Caco-2 (cell line): ENCODE measurements at places on chromosomes 4 and X. TPM values are rescaled to one million over a fixed set of nuclear protein-coding genes. Genes with fewer than 3 reads are reported as not detected.
A peak's percentile ranks its signal among the peaks of the same experiment; 100 is the strongest.

GRCh38 chr4:70443329-70443728 lies 28.7 kb upstream of the MUC7 start:
- no peak for DNase-seq

The DRD5 gene
- not detected in 2 replicates for total RNA-seq

- no peak for DNase-seq
Measured at GRCh38 chr4:122539861-122540465, 80.9 kb downstream of the IL21 start.

DNA sequence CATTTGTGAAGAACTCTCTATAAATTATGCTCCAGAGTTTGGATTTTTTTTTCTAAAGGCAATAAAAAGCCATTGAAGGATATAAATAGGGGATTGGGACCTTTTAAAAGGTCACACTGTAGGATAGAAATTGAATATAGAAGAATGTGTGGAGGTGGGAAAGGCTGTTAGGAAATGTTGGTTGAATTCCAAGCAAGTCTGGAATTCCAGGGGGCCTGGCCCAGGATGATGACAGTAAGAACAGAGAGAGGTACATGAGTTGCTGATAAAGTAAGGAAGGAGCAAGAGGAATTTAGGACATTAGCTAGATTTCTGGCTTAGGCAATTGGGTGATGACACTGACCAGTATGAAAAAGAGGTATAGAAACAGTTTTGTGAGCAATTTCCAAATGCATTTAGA lies 95.4 kb upstream of the USP38 start:
- DNase-seq: peak; percentile 78

DNA sequence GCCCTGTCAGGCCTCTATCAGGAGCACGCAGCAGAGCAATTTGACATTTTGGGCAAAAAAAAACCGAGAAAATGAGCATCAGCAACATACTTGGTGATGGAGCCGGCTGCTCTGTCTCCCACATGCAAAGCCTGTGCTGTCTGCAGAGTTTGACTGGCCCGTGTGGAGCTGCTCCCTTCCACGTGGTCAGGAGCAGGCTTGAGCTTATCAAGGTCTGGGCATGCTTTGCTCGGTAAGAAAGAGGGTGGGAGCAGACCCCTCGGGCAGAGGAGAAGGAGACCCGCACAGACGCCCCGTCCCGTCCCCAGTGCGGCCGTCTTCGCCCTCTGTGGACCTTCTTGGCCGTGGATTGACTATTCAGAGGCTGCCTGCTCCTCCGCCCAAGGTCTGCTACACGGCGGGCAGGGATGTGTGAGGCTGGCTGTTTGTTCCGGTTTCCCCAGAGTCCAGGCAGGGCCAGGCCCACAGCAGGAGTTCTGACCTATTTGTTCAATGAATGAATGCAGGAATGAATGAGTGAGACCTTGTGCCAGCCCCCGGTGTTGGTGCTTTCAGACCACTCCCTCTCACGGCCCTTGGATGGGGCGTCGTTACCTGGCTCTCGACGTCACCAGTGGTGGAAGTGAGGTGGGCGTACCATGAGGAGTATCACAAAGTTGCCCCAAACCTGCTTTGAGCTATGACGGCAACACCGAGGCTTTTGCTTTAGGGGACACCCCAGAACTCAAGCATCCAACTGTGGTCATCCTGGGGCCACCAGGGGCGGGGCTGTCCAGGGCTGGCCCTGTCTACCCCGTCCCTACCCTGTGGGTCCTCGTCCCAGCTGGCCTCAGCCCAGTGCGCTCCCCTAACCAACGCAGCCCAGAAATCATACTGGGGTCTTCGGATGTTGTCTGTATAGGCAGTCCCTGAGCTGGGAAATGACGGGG lies 54.7 kb upstream of the ADRA2C start:
- no peak for DNase-seq

DNA sequence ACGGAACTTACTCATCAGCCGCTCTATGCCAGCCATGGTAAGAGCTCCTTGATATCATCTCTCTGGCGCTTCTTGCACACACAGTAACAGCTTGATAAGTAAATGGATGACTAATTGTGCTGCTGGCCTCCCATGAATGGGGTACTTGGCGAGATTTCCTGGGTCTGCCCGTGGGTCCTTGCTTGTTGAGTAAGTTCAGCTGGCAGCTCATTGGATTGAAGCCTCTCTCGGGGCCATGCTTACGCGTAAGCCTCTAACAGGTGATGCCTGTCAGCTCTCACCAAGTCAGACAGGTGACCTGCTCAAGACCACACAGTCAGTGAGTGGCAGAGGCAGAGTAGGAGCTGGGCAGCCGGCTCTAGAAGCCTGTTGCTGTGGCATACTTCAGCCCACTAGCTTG lies 7.7 kb downstream of the NSG1 start:
- DNase-seq: no peak

The MPP1 gene
- total RNA-seq: 26.6 and 27.0 TPM in 2 replicates

DNA sequence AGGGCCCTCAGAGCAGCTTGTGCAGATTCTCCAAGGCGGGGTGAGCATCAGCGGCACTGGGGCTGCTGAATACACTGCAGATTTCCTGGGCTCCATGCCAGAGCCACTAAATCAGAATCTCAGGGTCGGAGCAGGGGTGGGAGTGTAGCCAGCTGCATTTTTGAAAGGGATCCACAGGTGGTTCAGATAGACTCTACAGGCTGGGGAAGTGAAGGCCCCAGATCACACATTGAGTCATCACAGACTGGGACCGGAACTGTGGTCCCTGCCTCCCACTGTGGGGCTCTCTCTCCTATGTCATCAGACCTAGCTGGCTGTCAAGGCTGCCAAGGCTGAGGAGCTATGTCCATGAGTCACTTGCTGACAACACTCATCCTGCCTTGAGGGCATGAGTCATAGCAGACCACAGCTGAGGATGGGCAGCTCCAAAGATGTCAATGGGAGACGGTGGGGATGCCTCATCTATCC lies 162.3 kb upstream of the MAMLD1 start:
- no peak for DNase-seq

- no peak for DNase-seq
Measured at GRCh38 chr4:182126603-182127002, 116.6 kb upstream of the TENM3 start.

The EXOC1L gene
- total RNA-seq: not detected in 2 replicates

- no peak for DNase-seq
Measured at GRCh38 chrX:28278726-28279125, 297.5 kb upstream of the DCAF8L1 start.

The CDKL2 gene
- 1.5 and 1.9 TPM in 2 replicates for total RNA-seq

DNA sequence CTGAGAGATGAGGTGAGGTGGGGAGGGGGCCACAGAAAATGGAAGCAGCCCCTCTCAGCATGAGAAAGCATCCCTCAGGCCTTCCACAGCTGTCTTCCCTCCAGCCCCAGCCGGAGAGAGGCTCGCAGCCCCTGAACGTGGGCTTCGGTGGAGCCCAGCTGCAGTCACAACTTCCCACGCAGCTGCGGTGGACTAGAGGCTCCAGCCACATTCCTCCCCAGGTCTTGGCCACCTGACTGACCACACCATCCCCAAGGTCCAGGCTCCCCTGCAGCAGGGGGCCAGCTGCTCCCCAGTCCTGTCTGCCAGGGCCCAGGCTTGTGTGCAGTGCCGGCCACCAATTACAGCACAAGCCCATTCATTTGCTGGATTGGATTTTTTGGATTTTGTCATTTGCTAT lies 212.3 kb upstream of the BCOR start:
- DNase-seq: no peak

DNA sequence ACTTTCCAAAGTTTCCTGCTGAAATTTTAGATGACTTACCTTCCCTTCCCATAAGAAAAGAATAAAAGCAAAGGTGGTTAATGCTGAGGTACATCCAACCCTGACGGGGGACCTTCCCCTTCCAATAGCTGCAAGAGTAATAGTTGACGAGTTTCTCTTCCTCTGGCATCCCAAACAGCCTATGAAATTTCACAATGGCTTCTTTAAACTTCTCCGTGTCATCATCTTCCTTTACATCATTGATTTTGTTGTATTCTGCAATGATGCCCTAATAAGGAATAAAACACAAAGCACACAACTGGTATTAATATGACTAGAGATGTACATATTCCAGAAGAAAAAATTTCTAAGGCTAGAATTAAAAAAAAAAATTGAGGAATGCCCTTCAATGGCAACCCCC lies 76.6 kb downstream of the TBC1D9 start:
- DNase-seq: no peak

GRCh38 chrX:132093239-132093860 lies 34.5 kb downstream of the FRMD7 start:
- DNase-seq: no peak

The STEEP1 gene
- 22.7 and 29.2 TPM in 2 replicates for total RNA-seq

- no peak for DNase-seq
Measured at GRCh38 chrX:85031505-85031904, 27.8 kb downstream of the APOOL start.

DNA sequence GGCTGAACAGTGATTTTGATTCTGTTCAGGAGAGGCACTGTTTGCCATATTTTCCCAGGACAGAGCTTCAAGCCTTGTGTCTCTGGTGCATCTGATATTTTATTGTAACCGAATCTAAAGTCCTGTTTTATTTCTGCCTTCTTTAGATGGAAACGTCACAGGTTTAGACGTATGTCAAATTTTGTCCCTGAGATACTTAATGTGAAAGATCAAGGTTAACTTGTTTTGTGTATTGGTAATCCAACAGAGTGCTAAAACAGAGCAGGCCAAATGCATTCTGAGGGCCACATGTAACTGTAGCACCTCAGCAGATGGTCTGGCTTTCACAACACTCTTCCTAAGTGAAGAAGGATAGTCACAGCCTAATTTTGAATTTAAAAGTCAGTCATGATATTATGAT lies at the start of gene GNRHR:
TSS of gene GNRHR (minus strand) at position 101 of the 400 bp plus-strand sequence. CDS start at position 48, 53 bp downstream.
- DNase-seq: no peak

DNA sequence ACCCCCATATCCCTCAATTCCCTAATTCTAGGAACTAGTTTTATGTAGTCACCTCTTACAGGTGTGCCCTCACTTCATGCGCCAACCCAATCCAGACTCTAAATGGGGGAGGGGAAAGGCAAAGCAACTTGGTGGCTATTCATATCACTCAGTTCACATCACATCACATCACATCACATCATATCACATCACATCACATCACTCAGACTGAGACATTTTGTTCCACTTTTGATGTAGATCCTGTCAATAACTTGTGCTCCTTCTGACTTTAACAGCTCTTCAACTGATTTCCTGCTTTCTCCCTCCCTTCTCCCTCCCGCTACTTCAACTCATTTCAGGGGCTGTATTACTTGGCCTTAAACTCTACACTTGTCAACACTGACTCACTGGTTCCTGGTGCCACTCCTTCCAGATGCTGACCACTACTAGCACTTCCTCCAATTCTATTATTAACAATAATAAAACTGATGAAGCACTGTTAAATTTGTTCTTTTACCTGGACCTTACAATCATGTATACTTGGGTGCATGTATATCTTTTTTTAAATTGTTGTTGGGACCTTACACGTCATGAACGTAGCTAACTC lies 29.1 kb upstream of the PLS3 start:
- DNase-seq: no peak

The ALAS2 gene
- not detected in 2 replicates for total RNA-seq
